ENCODE measurements at places on chromosomes 1 and 21.

GRCh38 chr1:203364094-203364801 is 13.3 kb upstream of the FMOD start:
- DNase-seq, result no peak

- no peak for DNase-seq
These were observed 31.5 kb upstream of the DNASE2B start for GRCh38 chr1:84366786-84367185.

DNA sequence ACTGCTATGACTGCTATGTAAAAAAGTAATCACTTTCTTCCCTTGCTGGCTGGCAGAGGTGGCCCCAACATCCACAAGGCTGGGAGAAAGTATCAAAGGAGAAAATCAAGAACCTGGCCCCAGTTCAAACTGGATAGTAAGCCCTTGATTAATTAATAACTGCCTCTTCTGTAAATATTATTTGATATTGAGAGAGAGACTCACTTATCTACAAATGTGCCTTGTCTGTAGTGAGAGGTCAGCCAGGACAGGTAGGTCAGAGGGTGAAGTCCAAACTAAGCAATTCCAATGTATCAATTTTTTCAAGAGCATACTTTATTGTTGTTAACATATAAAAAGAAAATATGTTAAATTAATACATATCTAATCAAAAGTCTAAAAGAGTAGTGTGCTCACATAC is 23.8 kb upstream of the TARBP1 start:
- DNase-seq, result no peak

DNA sequence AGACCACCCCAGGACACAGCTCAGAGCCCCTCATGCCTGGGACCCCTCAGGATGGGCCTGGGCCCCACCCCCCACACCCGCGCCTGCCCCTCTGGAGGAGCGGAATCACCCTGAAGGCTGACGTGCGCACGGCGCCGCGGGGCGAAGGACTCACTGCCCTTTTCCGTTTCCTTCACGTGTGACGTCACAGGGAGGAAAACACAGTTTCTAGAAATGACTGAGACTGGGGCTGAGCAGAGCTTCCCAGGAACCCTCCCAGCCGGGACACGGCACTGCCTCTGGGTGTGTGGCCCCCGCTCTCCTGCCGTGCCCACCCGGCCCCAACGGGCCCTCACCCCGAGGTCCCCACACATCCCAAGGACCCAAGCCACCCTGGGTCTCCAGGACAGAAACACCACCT is 5.4 kb upstream of the TNFRSF4 start:
- DNase-seq, result no peak

GRCh38 chr1:30359539-30360220 is 363.7 kb downstream of the MATN1 start:
- no peak for DNase-seq

- DNase-seq, result peak; percentile 15
These were observed 14.7 kb upstream of the PTGFR start for GRCh38 chr1:78475888-78476610.

DNA sequence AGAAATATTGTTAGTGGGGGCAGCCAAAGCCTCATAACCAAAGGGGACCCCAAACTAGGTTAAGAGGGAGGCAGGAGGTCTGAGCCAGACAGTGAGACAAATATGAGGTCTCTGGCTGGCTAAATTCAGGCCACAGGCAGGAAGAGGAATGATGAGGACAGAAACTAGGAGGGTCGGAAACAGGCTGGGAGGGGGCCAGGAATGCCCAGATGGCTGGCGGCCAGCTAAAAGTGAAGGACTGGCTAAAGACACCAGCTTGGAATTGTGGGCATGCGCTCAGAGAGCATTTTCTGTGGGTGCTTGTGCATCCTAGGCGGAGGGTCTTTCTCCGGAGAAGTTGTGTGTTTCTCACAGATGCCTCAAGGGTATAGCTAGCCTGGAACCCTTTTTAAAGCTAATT is 77.0 kb downstream of the PGM1 start:
- no peak for DNase-seq

Measured in COLO829 (cell line).